Peyer's patch (tissue), 4 donors: ENCODE measurements at places on chromosomes 4 and X. TPM values are rescaled to one million over a fixed set of nuclear protein-coding genes. Genes with fewer than 3 reads are reported as not detected.

DNA sequence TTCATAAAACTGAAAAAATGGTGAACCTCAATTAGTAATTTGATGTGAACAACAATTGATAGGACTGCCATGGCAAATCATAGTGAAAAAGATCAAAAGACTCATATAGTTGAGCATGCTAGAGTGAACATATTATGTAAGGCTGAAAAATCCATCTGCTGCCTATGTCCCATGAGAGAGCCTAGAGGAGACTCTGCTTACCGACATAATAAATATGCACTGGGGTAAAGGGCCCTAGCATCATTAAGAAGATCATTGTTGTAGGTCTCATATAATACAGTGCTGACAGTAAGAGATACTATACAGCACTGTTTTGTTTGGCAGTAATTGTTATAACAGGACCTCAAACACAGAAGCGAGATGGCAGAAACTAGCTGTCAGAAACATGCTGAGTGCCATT is 229.0 kb downstream of the PABPC4L start:
- no peak for DNase-seq

- DNase-seq, result no peak
Observed at GRCh38 chr4:100258675-100259074, 68.4 kb upstream of the DDIT4L start.

- no peak for DNase-seq
Observed at GRCh38 chrX:34586936-34587335, 70.1 kb downstream of the TMEM47 start.

- DNase-seq, result no peak
Observed at GRCh38 chr4:4260185-4260751, 12.2 kb upstream of the TMEM128 start.

GRCh38 chrX:13688384-13688957 is 457 bp upstream of the RAB9A start:
- DNase-seq, result no peak

GRCh38 chrX:119189115-119189514 is 47.0 kb upstream of the PGRMC1 start:
- no peak for DNase-seq

DNA sequence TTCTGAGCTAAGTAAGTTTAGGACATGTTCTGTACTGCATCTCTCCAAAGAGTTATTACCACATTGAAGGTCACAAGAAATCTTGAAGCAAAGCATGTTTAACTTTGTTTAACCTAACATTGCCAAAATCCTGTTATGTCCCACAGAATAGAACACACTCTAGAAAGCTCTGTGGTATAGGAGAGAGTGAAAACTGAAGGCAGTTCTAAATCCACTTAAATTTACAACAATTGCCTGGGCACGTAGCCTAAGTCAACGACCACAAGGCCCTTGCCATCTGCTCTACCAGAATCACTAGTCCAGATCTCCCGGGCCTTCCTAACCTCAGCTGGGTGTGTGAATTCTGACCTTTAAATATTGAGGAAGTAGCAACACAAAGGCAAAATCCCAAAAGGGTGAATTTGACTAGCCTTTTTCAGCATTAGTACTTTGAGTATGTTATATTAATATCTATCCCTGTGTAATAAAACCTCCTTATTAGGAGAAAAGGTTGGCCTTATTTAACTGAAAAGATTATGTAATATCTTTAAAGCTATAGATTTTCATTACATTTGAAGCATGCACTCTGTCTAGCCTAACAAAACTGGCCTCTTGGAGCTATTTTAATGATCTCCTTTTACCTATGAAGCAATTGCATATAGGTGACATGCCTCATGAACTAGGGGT is 4.5 kb upstream of the MAML3 start:
- DNase-seq, result no peak

DNA sequence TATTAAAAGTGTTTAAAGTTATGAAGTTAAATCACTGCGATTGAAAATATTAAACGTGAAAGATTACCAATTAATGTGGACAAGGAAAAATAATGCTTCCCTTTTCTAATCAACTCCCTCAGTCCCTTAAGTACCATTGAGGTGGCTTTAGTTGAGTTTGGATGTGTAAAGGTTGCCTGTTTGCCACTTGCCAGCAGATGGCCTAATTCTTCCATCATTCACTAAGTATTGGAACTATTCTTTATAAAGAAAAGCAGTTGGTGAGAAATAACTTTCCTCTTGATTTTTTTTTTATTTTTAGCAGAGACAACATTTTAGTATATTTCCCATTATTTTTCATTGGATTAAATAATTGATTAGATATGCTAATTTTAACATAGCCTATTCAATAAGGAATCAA is 295.9 kb upstream of the TACR3 start:
- no peak for DNase-seq

DNA sequence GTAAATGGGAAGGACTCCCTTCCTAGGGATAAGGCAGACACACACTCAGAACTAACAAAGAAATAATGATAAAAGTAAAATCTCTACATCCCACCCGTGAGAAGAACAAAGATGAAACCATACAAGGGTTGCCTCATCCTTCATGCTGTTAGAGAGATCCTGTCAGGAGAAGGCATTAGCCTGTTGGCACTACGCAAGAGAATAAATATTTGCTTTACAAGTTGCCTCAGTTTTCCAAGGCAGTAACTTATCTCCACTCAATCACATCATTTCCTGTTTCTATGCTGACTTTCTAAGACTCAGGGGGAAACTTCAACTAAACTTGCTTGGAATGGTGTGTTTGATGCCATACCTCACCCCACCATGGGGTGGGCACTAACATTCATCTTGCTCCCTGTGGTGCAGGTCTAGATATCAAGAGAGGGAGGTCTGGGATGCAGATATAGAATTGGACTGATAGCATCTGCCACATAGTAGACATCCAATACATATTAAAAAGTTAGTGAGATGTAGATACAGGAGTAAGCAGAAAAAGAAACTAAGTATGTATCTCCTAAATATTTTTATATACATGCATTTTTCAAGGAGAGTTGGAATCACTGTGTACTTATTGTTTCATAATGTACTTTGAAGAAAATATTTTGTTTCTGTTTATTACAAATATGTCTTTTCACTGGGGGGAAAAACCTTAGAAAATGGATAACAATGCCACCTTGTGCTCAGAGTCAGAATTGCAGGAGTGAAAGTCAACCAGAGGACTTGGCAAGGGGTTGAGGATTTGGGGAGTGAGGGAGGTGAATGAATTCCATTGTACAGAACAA is 57.2 kb upstream of the BEX4 start:
- no peak for DNase-seq

- DNase-seq, result no peak
Observed at GRCh38 chrX:119201570-119201969, 34.5 kb upstream of the PGRMC1 start.

DNA sequence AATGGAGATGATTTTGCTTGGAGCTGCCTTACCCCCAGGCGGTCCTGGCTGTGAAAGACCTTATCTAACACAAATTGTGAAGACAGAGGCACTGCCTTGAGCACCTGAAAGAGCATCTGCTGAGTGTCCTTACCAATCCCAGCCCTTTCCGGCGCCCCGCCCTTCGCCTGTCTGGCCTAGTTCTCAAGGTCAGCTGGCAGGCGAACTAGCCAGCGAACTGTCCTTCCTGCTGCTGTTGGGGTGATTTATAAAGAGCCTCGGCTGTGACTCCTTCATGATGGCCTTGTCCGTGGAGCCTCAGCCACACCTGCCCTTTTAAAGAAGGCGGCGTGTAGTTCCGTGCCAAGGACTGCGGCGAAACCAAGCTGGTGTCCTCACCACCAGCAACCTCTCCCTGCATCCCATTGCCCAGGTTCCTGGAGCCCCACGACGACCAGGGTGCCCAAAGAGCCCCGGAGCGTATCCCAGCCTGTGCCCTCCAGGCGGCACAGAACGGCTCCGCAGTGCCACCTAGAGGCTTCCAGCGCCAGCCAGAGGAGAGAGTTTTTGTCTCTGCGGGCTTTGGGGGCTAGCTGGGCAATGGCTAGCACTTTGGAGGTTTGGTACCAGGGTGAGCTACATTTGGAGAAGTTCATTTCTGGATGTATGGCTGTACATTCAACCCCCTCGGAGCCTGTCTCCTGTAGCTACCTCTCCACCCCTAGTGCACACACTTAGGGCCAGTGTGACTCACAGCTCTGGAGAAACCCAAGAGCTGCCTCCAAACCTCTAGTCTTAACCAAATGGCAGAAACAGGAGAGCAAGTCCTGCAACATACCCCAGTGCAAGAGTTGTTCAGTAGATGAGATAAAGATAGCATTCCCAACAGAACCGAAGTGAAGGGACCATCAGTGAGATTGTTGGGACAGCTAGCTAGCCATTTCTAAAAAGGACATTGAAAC is 36.8 kb upstream of the VMA21 start:
- no peak for DNase-seq

DNA sequence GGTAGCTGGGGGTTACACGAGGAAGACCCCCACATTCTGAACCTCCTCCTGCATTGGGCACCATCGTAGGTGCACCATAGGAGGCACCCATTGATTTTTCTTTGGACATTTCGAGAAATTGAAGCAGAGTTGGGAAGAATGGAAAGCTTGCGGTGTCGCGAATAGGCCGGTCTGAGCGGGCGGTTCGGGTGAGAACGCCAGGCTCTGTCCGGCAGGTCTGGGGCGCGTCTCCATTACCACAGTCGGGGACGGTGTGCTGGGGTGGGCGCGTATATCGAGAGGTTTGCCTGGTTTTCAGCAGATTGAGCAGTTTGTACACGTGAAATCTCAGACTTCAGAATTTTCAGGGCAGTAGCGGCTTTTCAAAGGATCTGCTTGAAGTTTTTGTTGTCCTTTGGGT is 560 bp downstream of the PASD1 start:
- DNase-seq, result no peak

DNA sequence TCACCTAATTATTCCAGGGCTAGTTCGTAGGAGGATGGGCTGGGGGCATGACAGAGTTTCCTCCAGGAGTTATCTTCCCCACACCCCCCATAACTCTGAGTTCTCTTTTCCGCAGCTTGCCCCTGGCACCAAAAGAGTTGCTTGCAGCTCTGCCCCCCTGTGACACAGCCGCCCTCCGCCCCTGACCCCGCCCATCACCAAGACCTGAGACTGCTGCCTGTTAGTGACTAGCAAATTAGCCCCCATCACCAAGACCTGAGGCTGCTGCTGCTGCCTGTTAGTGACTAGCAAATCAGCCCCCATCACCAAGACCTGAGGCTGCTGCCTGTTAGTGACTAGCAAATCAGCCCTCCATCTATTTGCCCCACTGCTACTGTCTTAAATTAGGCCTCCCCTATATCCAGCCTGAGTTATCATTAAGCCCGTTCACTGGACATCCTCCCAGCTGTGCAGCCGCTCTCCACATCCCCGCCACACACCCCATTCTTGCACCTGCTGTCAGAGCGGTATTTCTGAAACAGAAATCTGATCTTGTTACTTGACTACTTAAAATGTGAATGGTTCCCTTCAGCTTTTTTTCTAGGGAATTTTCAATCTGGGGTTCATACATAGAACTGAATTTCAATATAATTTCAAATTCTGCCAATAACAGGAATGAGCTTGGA is 1.5 kb upstream of the PAPSS1 start:
- DNase-seq, result peak; percentile 72

GRCh38 chrX:100410901-100411801 is 1.1 kb upstream of the PCDH19 start:
- no peak for DNase-seq

DNA sequence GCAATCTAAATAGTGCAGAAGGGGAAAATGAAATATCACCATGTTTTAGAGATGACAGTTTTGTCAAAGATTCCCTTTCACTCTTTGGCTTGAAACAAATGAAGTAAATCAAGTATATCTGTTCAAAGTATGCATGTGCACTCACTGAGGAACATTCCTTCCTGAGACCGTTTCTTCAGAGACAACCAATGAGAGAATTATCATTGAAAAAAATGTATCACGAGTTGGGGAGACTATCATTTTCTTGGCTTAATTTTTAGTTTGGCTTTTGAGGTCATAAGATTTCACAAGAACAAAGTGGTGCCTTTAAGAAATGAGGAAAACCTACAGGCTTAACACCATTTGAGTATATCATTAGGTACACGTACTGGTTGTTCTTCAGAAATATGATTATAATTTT is 56.3 kb downstream of the PCDH7 start:
- DNase-seq, result no peak

DNA sequence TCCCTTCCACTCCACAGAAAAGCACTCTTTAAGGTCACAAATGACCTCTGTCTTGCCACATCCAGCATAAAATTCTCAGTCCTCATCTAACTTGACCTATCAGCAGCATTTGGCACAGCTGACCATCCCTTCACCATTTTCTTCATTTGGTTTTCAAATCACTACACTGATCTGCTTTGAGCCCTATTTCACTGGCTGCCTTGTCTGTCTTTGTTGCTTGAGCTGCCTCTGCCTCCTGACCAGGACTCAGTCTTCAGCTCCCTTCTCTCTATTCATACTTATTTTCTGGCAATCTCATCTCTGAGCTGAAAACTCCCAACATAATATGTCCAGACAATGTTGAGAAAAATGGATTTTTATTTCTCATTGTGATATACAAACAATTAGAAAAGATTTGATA is 27.7 kb upstream of the PDE5A start:
- no peak for DNase-seq

GRCh38 chr4:137209240-137209639 is 323.1 kb downstream of the PCDH18 start:
- DNase-seq, result no peak

Gene GPC4
- total RNA-seq, result 8.6 TPM

Gene ZAR1
- total RNA-seq, result not detected

Gene RIPPLY1
- total RNA-seq, result not detected

Gene ATG4A
- 9.9 TPM for total RNA-seq

Gene BTC
- total RNA-seq, result 3.8 TPM

Gene MMAA
- total RNA-seq, result 9.3 TPM

Gene UGT2B11
- total RNA-seq, result not detected

Gene ARHGEF6
- 29.7 TPM for total RNA-seq

Gene GJB1
- 2.5 TPM for total RNA-seq
